ENCODE measurements at places on chromosomes 6 and 20.

DNA sequence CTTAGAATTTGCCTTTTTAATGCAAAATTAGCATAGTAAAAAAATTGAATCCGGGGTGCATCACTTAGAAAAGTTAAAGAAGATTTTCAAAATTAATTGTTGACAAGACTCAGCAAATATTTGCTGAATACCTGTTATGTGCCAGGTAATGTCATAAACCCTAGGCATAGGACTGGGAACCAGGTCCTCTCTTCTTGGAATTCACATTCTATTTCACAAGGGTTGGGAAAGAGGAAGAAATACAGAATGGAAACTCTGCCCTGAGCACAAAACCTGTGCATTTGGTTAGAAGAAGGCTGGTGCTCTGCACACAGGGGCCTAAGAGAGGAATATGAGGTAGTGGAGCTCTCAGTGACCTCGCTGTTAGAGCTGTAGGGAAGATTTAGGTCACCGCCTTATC lies 573.8 kb upstream of the AGPAT4 start:
- no peak for DNase-seq

GRCh38 chr6:159756508-159756907 lies 5.3 kb upstream of the ACAT2 start:
- DNase-seq, result no peak

DNA sequence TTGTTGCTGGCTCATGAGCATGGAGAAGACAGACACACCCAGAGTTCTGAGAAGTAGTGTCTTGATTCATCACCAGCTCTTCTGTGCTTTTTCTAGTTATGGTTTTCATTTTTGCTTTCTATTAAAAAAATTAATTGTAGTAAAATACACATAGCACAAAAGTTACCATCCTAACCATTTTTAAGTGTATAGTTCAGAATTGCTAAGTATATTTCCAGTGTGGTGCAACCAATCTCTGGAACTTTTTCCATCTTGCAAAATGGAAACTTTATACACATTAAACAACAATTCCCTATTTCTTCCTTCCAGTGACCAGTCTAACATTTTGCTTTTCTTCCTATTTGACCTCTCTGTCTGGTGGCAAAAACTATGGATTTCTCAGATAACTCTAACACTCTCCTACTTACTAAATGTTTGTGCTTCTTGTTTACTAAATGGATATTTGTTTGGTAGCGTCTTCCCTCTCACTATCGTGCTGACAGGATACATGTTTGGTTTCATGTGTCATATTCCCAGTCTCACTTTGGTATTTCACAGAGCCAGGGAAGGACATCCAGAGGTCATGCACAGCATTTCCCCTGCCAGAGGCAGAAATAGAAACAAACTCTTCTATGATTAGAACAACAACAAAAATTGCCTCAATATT lies 40.6 kb downstream of the TXLNB start:
- DNase-seq, result no peak

GRCh38 chr6:21182589-21182988 lies 411.0 kb upstream of the SOX4 start:
- no peak for DNase-seq

GRCh38 chr20:34437330-34437986 lies 74.4 kb downstream of the ITCH start:
- DNase-seq, result peak; percentile 13

DNA sequence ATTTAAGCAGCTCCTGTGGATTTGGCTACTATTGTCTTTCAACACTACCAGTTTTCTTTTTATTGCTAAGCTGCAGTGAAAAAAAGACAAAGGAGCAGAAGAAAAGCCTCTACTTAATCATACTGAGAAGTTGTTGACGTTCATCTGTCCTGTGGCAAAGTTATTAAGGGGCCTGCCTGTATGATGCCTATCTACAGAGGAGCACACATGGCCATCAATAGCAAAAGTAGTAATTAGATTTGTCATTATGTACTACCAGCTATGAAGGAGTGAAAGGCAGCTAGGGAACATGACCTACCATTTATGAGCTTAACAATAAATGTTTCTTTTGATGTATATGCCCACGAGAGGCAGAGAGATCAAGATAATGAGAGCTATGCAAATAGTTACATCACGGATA lies 620.9 kb downstream of the PHF3 start:
- DNase-seq, result no peak

GRCh38 chr6:52549428-52549827 lies 27.4 kb downstream of the TRAM2 start:
- DNase-seq, result no peak

Measured in kidney capillary endothelial cell (primary cell).